Left hindlimb (tissue), 1 donor: ENCODE measurements at places on chromosomes 11 and 22.

GRCh38 chr22:47802421-47802820 lies 1040.0 kb downstream of the TBC1D22A start:
- no peak for DNase-seq

DNA sequence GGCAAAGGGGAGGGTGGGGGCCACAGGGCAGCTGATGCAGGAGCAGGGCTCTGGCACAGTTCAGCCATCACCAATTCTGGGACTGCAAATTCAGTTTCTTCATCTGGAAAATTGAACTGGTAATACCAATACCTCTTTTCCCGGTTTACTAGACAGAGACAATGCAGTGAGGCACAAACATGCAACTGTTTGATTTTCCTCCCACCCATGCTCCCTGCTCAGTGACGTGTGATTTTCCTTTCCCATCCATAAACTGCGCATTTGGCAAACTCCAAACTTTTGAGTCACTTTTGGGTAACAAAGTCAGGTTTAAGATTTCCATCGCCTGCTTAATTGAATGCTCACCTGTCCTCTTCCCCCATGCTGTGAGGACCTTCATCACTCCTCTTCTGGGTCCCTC lies 23.2 kb downstream of the P2RY2 start:
- no peak for DNase-seq

GRCh38 chr11:95487391-95487790 lies 256.4 kb upstream of the SESN3 start:
- no peak for DNase-seq

DNA sequence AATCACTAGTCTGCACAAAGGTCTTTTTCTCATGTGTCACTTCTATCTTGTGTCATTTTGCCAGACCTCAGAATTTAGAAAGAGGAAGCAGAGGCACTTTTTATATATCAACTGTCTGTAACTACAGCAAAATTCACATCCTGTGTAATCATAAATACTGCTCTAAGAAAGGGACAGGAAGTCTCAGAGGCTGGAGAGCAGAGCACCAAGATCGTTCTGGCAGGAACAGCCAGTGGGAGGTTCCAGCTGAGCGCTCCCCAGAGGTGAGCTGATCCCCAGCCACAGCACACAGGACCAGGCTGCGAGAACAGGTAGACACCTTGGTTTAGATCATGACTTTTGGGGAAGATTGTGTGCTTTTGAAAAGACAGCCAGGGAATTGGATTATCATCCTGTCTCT lies at the start of gene MS4A7:
Gene MS4A7, plus strand, starts transcription at position 179 of the 400 bp plus-strand sequence. CDS start 4,610 bp downstream, outside the sequence.
- no peak for DNase-seq

DNA sequence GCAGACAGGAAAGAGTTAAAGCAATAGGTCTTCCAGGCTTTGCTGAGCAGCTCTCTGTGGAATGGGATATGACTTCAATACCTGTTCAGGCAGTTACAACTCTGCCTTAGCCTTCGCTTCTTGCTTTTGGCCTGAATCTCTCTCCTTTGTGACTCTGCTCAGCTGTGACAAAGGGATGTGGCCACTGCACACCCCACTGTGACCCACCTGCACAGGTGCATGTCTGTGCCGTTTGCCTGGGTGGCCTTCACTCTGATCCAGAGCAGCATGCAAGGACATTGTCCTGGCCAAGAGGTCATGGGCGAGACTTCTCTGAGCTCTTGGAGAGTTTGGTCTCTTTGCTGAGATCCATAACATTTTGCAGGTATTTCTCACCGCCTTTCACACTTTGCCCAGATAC lies 891.3 kb downstream of the BRD1 start:
- no peak for DNase-seq

DNA sequence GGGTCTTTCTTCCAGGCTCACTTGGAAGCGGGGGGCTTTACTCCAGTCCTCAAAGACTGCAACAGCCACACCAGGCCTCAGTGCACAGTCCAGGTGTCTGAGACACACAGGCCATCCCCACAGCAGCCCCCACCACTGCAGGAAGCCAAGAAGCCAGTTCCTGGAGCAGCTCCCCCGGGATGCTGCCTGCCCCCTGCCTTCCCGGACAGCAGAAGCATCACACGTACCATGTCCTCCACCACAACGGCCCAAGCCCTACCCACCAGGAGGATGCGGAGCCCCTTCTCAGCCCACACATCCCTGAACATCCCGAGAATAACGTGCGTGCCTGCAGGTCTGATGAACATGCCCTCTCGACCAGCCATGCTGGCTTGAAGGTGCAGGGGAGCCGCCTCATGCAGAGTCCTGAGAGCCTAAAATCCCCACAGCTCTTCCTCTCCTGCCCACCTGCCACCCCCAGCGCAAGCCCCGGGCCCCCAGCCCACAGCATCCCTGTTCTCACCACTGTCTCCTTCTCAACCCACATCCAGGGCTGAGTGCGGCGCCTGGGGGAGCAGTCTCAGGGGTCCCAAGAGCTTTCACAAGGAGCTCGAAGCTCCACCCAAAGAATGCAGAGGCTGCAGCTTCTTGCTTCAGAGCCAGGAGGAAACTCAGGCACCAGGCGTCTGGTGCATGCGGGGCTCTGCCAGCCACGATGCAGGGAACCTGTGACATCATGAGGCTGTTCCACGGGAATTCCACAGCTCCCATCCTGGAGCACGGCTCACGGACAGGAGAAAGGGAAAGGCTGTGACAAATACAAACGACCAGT lies 209.6 kb downstream of the BRD1 start:
- no peak for DNase-seq

GRCh38 chr11:15071556-15072255 lies 1.7 kb upstream of the CALCB start:
- DNase-seq: no peak

GRCh38 chr22:27472975-27473374 lies 328.6 kb downstream of the MN1 start:
- no peak for DNase-seq

DNA sequence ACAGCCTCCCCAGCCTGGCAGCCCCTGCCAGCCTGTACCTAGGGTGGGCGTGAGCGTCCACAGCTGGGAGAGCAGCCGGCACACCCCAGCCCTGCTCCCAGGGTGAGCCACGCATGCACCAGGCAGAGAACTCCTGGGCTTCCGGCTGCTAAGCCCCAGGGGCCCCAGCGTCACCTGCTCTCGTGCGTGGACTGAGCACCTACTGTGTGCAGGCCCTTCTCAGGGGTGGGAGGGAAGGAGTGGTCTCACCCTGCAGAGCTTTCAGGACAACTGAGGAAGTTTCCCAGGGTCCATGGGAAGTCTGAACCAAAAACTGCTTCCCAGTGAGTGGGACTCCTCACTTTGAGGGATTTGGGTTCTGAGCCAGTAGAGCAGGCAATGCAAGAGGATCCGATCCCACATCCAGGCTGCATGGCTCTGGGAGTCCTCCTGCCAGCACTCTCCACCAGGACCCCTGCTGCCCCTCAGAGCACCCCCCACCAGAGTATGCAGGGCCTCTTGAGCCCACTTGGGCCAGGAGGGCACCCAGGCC lies 47.1 kb upstream of the PRODH start:
- no peak for DNase-seq

DNA sequence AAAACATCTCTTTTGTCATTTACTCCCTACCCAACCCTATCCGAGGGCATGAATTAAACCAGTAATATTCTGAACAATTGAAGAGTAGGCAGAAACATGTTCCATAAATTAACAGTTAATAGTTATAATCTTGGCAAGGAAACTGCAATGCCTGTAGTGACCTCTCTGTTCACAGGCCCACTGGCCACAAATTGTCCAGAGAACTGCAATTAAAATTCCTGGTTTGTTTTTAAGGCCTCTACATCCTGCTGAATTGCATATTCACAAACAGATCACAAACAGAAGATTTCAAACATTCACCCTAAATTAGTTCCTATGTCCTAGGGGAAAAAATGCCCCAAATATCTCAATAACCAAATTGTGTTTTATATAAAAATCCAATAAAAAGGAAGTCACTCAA lies 143.2 kb upstream of the TRPC6 start:
- no peak for DNase-seq

DNA sequence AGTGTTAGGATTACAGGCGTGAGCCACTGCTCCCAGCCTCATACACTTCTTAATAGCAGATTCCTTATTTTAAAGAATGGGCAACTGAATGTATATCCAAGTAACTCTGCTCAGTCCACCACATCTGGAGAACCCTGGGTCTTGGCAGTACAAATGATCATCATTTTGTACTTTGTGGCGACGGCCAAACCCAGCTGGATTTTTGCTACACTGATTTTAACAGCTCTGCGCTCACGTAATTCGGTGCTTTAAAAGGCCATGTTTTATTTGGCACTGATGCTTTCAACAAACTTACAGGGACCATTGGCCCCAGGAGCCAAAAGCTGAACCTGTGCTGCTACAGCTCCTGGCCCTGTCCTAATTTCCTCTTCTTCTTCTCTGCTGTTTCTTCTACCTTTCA lies 60.8 kb upstream of the PDE3B start:
- DNase-seq: peak; percentile 56

- no peak for DNase-seq
Observed at GRCh38 chr11:134503100-134503499, 91.1 kb upstream of the B3GAT1 start.

- DNase-seq: no peak
Observed at GRCh38 chr11:65793144-65793581, 6.3 kb downstream of the OVOL1 start.

DNA sequence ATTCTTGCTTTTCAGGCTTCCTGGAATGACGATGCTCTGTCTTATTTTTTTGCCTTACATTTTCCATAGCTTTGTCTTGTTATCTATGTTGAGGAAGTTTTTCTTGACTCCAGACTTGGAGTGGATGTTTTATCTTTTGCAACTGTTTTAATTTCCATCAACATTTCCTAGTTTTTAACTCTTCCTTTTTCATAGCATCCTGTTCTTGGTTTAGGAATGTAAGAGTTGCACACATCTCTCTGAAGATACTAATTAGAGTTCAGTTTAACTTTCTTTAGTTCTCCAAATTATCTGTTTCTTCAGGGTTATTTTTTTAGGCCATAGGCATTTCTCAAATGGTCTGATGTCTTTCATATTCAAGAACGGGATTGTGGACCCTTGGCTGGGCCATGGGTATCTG lies 10.4 kb downstream of the CLDN5 start:
- DNase-seq: no peak

DNA sequence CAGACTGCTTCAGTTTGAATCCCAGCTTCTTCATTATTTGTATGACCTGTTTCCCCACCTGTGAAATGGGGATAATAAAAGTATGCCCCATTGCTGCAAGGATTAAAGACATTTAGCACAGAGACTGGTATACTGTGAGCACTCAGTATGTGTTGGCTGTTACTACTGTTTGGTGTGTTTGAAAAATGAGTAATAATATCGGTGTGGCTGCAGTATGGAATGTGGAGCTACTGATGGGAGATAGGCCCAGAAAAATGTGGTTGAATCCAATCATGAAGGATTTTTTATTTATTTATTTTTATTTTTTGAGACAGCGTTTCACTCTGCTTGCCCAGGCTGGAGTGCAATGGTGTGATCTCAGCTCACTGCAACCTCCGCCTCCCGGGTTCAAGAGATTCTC lies 9.1 kb upstream of the C1QTNF4 start:
- no peak for DNase-seq

GRCh38 chr22:36145881-36146280 lies 14.7 kb downstream of the APOL3 start:
- no peak for DNase-seq

DNA sequence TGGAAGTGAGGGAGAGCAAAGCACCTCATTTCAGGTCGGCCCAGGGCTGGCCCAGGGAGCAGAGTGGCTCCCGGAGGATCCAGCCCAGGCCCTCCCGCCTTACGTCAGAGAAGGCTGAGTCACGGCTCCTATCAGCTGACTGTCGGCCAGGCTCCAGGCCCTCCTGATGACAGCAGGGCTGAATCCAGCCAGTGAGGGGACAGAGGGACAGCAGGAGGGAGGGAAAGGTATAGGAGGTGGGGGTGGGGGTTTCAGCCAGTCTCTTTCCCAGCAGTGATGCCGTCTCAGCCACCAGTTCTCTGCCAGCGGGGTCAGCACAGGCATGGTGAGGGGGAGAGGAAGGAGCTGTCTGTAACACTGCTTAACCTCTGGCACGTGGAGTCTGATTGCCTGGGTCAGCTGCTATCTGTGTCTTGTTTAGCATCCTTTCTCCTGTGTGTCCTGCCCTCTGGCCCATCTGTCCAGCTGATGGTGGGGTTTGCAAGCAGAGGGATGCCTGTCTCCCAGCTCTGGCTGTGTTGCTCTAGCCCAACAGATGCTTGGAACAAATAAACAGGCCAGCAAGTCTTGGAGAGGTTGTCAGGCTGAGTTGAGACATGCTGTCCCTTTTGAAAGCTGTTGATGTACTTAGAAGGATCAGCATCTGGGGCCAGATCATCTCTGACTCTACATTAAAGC lies 74.0 kb downstream of the ADAMTS15 start:
- DNase-seq: peak; percentile 78

- peak; percentile 19 for DNase-seq
Observed at GRCh38 chr22:19040888-19041703, 81.1 kb downstream of the DGCR2 start.

DNA sequence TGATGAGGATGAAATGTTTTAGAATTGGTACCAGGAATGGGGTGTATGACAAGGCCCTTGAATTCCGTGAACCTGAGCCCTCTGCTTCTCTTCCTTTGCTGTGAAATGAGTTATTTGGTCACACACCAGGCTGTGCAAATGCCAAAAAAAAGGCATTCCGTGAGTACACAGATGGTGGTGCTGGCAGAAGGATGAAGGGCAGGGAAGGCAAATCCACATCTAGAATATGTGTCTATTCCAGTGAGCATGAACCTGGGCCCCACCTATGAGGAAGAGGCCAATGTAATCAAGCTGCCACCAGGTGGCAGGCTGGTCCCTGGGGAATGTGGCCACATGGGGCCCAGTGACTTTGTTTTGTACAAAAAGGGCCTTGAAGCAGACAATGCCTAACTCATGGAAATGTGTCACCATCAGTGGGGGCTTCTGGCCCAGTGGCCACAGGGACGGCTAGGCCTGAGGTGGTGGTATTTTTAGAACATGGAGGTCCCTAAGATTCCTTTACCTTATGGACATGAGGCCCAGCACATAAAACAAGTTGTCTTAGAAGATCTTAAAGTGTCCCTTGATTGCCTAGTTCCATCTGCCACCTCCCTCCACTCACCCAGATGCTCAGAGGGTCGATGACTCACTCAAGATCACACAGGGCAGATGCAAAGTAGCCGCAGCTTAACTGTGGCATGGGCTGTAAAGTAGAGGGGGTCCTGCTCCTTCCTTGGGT lies 3.9 kb upstream of the RNF215 start:
- DNase-seq: no peak

- no peak for DNase-seq
Observed at GRCh38 chr22:42966497-42966896, 48.5 kb downstream of the PACSIN2 start.
